ENCODE measurements at places on chromosomes 6 and 20.

GRCh38 chr6:160519603-160520042 is 144.5 kb downstream of the LPA start:
- DNase-seq, result no peak

DNA sequence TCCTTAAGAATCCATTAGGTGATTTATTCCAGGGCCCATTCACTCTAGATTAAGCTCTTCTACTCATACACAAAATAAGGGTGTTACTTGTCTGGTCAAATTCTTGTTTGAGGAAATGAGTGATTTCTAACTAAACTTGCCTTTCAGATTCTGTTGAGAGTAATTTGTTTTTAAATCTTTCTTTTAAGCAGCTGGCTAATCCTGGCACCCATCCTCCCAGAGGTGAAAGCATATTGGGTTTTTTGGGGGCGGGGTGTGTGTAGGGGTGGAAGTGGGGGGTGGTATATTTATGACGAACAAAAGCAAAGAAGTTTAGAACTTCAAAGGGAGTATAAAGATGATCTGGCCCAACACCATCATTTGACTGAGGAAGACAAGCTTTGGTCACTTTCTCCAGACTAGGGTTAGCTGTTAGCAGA is 94.7 kb downstream of the RTN4IP1 start:
- DNase-seq, result peak; percentile 72

- DNase-seq, result no peak
Measured at GRCh38 chr6:93416571-93417420, 2.6 kb downstream of the EPHA7 start.

DNA sequence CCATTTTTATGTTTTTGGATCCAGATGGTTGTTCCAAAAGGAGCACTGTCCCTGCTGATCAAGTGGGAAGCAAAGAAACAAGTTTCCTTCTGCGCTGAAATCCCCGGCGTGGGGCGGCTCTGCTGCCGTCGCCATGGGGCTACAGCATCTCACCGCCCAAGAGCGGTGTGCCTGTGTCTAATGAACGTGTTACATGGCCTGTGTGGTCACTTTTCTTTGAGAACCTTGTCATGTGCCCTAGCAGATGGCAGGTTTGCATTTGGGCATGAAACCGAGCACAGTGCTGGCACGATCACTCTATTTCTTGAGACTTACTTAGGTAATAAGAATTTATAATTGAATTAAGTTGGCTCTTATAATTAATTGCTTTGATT is 51.9 kb downstream of the ZDHHC14 start:
- DNase-seq, result no peak

GRCh38 chr6:36724514-36725390 is 27.1 kb downstream of the RAB44 start:
- DNase-seq, result peak; percentile 56

- no peak for DNase-seq
Measured at GRCh38 chr6:24931296-24931695, 4.5 kb downstream of the RIPOR2 start.

GRCh38 chr6:3822747-3823445 is 26.3 kb upstream of the FAM50B start:
- DNase-seq, result no peak

- no peak for DNase-seq
Measured at GRCh38 chr6:90372885-90373284, 76.2 kb upstream of the BACH2 start.

GRCh38 chr6:32803416-32803815 is 13.4 kb downstream of the HLA-DOB start:
- no peak for DNase-seq
